Kidney tubule cell (primary cell): ENCODE measurements at places on chromosomes 11 and 22.

- peak; percentile 34 for DNase-seq
Measured at GRCh38 chr11:17547051-17547577, at the start of gene OTOG. OTOG (plus strand) TSS chr11:17547259; CDS start chr11:17547373, 114 bp downstream.

GRCh38 chr22:37472418-37473006, 13.7 kb downstream of the MFNG start:
- DNase-seq: peak; percentile 42

GRCh38 chr22:36366291-36366708, 21.5 kb downstream of the MYH9 start:
- DNase-seq: peak; percentile 71

DNA sequence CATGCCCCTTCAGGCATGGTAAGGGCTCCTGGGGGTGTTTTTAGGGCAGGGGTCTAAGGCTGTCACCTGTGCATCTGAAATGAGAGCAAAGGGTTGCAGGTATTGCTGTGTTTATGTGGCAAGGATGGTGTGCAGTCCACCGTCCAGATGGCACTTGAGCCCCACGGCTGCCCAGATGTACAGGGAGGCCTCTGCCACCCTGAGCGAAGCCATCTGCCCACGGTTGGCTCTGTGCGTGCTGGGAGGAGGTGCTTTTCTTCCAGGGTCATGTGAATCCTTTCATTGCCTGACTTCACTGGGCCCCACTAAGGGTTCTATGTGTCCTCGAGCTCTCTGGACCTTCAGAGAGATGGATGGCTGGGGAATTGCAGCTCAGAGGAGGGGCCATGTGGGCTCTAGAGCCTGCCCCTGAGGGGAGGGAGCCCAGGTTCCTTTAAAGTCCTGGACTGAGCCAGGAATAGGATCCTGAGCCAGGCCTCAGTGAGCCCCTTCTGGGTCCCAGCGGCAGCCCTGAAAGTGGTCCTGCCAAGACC, 89.9 kb downstream of the CTTN start:
- DNase-seq: no peak
